ENCODE measurements at places on chromosomes 2 and 18.
A peak's percentile ranks its signal among the peaks of the same experiment; 100 is the strongest.

DNA sequence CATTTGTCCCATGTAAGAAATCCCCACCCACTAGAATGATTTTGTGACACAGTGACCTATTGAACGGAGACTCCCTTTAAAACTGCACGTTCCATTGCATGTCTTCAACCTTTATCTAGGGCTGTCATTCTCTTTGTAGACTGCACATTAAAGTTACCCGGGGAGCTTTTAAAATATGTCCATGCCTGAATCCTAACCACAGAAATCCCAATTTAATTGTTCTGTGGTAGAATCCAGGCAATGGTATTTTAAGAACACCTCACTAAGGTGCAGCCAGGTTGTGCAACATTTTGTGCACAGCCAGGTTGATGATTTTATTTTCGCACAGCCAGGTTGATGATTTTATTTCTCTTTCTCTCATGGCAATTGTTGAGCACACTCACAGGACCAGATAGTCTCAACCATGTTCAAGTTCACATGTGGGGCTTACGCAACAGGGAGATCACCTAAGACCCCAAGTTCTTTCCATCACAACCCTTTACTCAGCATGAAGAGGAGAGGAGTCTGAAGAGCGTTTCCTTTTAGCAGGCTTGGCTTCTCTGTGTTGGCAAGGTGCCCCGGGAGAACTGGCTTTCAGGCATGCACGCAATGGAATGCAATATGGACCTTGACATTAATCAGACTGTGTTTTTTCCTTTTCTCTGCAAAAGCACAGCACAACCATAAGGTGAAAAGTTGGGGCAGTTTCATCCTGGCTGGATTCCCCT, 467.3 kb upstream of the ETAA1 start:
- H3K36me3 ChIP-seq: no peaks in the 10 kb centered on the region
- H3K27ac ChIP-seq: no peak overlapping the region
- H3K4me3 ChIP-seq: no peak overlapping the region
- H3K27me3 ChIP-seq: no peaks in the 10 kb centered on the region
- H3K4me1 ChIP-seq: peaks cover 6% of the 10 kb centered on the region

- no peaks in the 10 kb centered on the region for H3K27me3 ChIP-seq
- peaks cover 89% of the 10 kb centered on the region for H3K36me3 ChIP-seq
Observed at GRCh38 chr2:233469261-233470010, 97.1 kb downstream of the USP40 start.

- no peak overlapping the region for H3K27ac ChIP-seq
- DNase-seq: no peak
- H3K36me3 ChIP-seq: no peaks in the 10 kb centered on the region
Observed at GRCh38 chr2:236289766-236290462, 25.7 kb upstream of the ASB18 start.

GRCh38 chr2:234025466-234025865, 25.0 kb upstream of the SPP2 start:
- H3K36me3 ChIP-seq: no peaks in the 10 kb centered on the region
- no peak overlapping the region for H3K4me3 ChIP-seq
- H3K4me1 ChIP-seq: no peaks in the 10 kb centered on the region
- peaks cover 13% of the 10 kb centered on the region for H3K27me3 ChIP-seq
- DNase-seq: no peak

DNA sequence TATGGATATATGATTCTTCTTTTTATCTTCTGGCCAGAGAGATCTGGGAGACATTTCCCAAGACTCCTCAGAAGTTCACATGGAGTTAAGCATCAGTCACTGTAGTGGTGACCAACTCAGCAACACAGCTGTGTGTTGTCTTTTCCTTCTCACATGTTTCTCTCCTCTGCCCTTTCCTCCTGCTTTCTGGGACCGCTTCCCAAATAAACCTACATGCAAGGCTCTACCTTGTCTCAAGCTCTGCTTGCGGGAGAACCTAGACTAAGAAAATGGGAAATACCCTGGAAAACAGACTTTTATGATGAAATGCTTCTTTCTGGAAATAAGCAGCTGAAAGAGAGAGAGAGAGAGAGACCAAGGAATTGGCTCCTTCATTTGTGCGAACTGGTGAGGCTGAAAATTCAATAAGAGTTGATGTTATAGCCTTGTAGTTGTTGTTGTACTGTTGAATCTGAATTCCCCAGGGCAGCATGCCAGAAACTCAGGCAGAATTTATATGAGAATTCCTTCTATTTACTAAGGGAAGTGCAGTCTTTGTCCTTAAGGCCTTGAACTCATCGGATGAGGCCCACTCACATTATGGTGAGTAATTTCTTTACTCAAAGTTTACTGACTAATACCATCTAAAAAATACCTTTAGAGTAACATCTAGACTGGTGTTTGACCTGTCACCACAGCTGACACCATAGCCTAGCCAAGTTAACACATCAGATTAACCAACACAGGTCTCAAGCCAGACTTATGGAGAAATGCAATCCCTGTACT, 22.7 kb upstream of the DSC1 start:
- H3K36me3 ChIP-seq: no peaks in the 10 kb centered on the region
- no peak overlapping the region for H3K4me3 ChIP-seq
- no peak for DNase-seq

DNA sequence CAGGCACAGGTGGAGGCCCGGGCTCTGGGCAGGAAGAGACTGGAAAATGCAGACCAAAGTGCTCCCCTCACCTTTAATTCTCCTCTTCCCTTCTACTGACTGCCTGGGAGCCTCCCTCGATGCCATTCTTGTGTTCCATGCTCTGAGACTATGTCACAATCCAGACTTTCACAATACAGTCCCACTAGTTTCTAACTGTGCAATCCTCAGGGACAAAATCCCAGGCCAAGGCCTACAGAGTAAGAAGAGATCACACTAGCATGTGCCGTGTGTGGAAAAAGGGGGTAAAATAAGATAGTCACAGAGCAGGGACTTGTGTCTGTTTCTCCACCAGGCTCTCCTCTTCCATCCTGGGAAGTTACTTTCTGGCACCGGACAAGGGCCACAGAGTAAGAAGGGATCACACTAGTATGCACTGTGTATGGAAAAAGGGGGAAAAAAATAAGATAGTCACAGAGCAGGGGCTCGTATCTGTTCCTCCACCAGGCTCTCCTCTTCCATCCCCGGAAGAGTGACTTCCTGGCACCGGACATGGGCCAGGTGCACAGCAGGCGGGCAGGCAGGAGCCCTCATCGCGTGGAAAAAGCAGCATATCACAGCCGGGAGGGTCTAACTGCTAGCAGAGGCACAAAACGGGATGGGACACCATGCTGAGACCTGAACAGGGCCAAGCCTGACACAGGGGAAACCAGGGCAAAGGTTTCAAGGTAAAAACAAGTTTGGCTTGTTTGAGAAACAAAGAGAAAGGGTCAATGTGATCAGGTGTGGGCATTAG, 9.6 kb downstream of the CYB5A start:
- DNase-seq: no peak
- no peaks in the 10 kb centered on the region for H3K27me3 ChIP-seq
- H3K27ac ChIP-seq: peak overlapping the region; percentile 36
- no peaks in the 10 kb centered on the region for H3K36me3 ChIP-seq

DNA sequence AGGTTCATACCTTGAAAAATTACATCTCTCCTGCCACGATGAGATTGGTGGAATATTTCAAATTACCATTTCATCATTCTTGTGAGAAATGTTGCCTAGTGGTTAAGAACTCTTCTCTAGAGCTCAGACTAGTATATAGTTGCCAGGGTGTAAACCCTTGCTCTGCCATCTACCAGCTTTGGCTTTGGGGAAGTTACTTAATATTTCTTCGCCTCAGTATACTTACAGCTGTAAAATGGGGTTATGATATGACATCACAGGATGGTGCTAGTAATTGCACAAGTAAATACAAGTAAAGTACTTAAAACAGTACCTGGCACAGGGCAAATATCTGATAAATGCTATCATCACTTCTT, 1.5 kb downstream of the SPOPL start:
- no peaks in the 10 kb centered on the region for H3K36me3 ChIP-seq
- H3K27me3 ChIP-seq: no peaks in the 10 kb centered on the region
- DNase-seq: no peak

DNA sequence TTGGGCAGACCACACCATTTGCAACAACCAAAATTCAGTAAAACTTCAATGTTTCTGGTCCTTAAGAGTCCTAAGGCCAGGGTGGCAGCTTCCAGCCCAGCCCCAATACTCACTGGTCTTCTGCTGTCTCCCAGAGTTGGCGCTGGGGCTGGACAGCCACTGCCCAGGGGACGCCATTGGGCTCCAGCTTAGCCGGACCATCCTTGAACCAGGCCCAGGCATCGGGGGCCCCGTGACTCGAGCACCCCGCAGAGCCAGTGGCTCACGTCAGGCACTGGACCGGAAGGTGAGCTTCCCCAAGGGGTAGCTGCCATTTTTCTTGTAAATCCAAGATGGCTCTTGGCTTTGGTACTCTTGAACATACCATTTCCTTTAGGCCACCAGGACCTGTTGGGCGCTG, 21.8 kb downstream of the SNED1 start:
- no peaks in the 10 kb centered on the region for H3K4me1 ChIP-seq
- no peaks in the 10 kb centered on the region for H3K36me3 ChIP-seq
- H3K27ac ChIP-seq: no peak overlapping the region
- no peak overlapping the region for H3K4me3 ChIP-seq
- H3K27me3 ChIP-seq: no peaks in the 10 kb centered on the region
- DNase-seq: no peak

DNA sequence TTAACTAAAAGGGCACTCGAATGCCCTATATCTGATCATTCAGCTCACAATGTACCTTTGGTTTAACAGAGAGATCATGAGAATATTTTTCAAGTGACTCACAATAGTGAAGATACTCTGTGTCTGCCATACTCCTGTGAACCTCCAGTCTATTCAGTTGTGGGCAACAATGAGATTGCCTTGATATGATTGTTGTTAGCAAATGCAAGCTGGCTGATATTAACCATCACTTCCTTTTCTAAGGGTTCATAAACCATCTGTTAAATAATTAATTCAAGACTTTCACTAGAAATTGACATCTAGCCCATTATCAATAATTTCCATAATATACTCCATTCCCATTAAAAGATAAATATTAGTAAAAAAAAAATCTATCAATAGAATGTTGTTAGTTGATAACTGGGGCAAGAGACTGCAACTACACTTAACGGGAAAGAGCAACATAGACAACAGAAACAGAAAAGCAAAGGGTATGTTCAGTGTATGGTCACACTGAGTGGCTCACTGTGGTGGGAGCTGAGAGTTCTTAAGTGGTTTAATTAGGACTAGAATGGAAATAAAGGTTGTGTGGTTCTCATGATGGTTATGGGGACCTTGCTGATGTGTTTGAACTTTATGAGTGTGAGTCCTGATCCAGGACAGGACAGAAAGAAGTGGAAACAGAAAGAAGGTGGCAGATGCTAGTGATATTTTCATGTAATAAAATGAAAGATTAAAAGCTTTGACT, 11.9 kb downstream of the IL18RAP start:
- no peak overlapping the region for H3K27ac ChIP-seq
- DNase-seq: no peak
- no peaks in the 10 kb centered on the region for H3K27me3 ChIP-seq
- H3K4me3 ChIP-seq: no peak overlapping the region
